ENCODE measurements at places on chromosomes 16 and 17.

DNA sequence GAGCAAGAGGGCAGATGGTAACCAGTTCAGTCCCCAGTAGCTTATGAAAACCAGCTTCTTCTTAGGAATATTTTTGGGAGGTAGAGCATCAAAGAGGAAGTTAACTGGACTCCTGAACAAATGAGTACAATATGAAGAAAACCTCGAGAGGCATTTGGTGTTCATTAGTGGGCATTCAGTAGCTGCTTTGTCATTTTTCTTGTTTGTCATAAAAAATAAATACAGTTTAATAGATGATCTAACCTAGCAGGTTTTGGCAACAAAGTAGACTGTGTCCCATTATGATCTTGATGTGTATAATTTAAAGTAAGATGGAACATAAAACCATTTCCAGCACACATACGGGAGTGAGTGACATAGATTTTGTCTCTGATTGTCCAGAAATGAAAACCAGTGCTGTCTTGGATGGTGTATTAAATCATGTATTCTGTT lies 173.1 kb downstream of the HS3ST3A1 start:
- no peak for DNase-seq

GRCh38 chr17:2926019-2926650 lies 129.9 kb downstream of the RAP1GAP2 start:
- no peak for DNase-seq

GRCh38 chr17:50062293-50063243 lies 6.7 kb downstream of the ITGA3 start:
- no peak for DNase-seq

GRCh38 chr17:43021741-43022512 lies at the start of gene VAT1:
TSS of gene VAT1 (minus strand) at chr17:43022385. CDS start at chr17:43022322, 63 bp downstream.
- no peak for DNase-seq

GRCh38 chr17:32318071-32318470 lies 23.9 kb downstream of the C17orf75 start:
- DNase-seq = no peak

DNA sequence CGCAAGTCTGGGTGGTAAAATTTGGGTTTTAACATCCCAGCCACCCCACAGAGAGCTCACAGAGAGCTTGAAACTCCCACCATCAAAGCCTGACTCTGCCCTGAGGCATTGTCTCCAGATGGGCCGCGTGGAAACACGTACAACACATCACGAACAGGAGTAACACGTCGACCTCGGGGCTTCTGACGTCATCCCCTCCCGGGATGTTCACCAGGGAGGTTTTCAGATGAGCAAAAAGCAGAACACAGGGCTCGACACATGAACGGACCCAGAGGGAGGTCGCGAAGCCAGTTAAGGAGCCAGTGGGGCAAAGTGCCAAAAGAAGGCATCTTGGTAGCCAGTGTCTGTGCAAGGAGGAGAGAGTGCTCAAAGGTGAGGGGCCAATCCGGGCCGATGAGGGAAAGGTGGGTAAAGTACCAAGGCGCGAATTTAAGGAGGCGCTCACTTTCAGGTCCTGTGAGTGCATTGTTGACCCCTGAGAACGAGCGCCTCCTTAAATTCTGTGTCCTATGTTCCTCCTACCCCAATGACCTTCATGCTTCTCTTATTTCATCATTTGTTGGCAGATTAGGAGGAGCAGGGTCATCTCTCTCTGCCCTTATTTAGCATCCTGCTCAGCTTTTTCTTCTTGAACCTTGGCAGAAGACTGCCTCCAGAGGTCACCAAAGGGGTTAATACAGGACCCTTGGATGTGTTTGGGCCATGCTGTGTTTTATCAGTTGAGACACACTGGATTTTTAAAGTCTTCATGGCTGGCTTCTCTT lies 5.6 kb downstream of the RCVRN start:
- no peak for DNase-seq

DNA sequence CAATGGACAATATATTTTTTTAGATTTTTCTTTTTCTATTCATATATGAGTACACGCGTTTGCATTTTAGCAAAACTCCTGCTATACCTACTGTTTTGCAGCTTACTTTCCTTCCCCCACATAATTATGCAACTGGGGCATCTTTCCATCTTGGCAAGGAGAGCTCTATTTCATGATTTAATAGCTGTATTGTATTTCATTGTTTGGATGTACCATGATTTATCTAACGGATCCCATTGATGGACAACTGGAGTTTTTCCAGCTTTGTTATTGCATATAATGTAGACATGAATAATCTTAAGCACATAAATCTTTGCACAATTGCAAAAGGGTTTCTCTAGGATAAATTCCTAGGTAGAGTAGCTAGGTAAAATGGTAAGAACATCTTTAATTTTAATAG lies 133.9 kb downstream of the PITPNC1 start:
- DNase-seq = no peak

DNA sequence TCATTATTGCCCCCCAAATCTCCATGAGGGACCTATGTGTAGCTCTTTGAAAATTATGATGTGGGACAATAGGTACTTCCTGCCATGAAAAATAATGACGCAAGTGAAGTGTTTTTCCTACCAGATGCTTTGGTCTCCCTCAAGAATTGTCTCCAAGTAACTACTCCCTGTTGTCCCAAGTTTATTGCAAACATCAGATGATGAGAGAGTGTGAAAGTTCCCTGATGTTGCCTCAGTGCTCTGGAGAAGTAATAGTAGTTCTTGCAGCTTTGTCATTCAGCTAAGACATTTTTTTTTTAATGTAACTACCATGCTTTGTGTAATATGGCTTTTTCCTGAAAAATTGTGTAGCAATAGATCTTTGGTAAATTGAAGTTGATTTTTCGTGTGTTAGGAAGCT lies 20.1 kb downstream of the LPCAT2 start:
- DNase-seq = no peak

GRCh38 chr17:4248504-4249277 lies 15.1 kb downstream of the ANKFY1 start:
- DNase-seq = no peak

GRCh38 chr17:76459674-76460073 lies 6.7 kb upstream of the UBE2O start:
- DNase-seq = no peak

GRCh38 chr16:83835586-83836566 lies 28.1 kb downstream of the HSBP1 start:
- no peak for DNase-seq

GRCh38 chr16:1433756-1434155 lies 2.9 kb downstream of the PERCC1 start:
- no peak for DNase-seq
